ENCODE measurements at places on chromosomes 3 and 15. TPM values are rescaled to one million over a fixed set of nuclear protein-coding genes. Genes with fewer than 3 reads are reported as not detected.

TMEM207 gene
- total RNA-seq: not detected

KCNAB1 gene
- under 0.01 TPM for total RNA-seq

CLDN16 gene
- total RNA-seq: under 0.01 TPM

DNAH1 gene
- total RNA-seq: 2.0 TPM

AQP9 gene
- not detected for total RNA-seq

MESP2 gene
- total RNA-seq: 0.28 TPM

ELL3 gene
- total RNA-seq: 1.7 TPM

ECE2 gene
- not detected for total RNA-seq

VIPR1 gene
- not detected for total RNA-seq

SH3GL3 gene
- not detected for total RNA-seq

NUDT16 gene
- total RNA-seq: 10.4 TPM

TUSC7 gene
- total RNA-seq: not detected

PCCB gene
- total RNA-seq: 76.2 TPM

WDR93 gene
- total RNA-seq: not detected

LRRIQ4 gene
- not detected for total RNA-seq

SH2D7 gene
- not detected for total RNA-seq

DIPK2A gene
- total RNA-seq: 14.0 TPM

PRTG gene
- total RNA-seq: 1.7 TPM

CRABP1 gene
- not detected for total RNA-seq

MAGI1 gene
- total RNA-seq: 26.4 TPM

GRK7 gene
- not detected for total RNA-seq

PTPN9 gene
- 26.5 TPM for total RNA-seq

TP53BP1 gene
- total RNA-seq: 64.5 TPM

Measured in IMR-90 (cell line).